Activated CD4-positive, alpha-beta T cell treated with anti-CD3 and anti-CD28 coated beads for 24 hours (primary cell): ENCODE measurements at places on chromosomes 5 and 9.

- DNase-seq = no peak
Measured at GRCh38 chr9:76463211-76463610, 4.2 kb downstream of the GCNT1 start.

DNA sequence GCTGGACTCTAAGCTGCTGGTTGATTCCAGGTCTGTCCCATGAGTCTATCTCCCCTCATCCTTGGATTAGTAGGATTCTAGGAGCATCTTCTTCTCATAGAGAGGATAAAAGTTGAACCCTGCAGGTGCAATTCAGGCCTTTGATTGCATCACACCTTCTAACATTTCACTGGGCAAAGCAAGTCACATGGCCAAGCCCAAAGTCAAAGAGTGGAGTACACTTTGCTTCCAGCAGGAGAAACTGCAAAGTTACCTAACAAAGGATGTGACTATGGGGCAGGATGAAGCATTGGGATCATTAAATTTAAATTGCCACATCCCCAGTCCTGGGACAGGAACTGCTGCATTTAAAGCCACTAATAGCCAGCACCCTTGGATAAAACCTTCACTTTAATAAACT, 51.0 kb upstream of the EGFLAM start:
- no peak for DNase-seq

DNA sequence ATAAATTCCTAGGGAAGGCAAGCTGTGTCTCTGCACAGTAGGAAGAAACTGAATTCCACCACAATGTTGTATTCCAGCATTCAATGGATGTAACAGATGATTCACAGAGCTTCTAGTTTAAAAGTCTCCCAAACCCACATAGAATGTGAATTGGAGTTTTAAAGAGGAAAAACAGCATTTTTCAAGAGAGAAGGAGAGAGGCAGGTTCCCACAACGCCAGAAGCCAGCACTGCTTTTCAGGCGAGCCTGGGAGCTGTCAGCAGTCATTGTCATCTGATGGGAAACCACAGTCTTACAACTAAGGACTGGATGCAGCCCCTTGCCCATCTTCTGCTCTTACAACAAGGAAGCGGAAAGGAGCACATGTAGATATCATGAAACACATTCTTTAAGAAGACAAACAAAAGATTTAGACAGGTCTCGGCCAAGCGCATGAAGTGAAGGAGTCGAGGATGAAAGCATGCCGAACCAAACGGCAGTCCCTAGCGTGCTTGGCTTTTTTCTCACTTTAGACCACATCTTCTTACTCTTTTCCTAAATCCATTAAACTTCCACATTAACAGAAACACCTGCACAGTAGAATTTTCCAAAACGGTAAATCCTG, 638 bp downstream of the DIRAS2 start:
- no peak for DNase-seq

DNA sequence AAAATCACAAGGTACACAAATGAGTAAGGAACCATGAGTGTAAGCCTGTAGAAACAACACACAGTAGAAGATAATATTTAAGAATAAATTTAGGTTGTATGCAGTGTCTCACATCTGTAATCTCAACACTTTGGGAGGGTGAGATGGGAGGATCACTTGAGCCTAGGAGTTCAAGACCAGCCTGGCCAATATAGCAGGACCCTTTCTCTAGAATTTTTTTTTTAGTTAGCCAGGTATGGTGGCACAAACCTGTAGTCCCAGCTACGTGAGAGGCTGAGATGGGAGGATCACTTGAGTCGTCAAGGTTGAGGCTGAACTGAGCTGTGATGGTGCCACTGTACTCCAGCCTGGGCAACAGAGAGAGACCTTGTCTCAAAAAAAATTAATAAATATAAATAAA, 401.2 kb upstream of the RORB start:
- no peak for DNase-seq

DNA sequence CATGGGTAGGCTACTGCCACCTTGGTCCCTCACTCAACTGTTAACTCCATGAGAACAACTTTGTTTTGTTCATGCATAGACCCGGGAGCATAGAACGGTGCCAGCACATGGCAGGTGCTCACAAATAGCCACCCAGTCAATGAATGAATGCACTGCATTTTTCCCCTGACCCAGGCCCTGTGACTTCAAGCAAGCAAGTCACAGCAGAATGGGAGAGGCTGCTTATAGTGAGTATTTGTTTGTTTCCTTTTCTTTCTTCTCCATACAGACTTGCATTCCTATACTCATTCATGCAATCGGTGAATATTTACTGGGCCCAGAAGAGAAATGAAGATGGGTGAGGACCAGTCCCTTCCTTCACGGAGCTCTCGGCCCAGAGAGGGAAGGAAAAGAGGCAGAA, 62.0 kb downstream of the SHB start:
- no peak for DNase-seq

- no peak for DNase-seq
Measured at GRCh38 chr5:136802383-136802782, 437.0 kb upstream of the TRPC7 start.

GRCh38 chr9:26131886-26132285, 453.6 kb upstream of the TUSC1 start:
- DNase-seq = no peak

DNA sequence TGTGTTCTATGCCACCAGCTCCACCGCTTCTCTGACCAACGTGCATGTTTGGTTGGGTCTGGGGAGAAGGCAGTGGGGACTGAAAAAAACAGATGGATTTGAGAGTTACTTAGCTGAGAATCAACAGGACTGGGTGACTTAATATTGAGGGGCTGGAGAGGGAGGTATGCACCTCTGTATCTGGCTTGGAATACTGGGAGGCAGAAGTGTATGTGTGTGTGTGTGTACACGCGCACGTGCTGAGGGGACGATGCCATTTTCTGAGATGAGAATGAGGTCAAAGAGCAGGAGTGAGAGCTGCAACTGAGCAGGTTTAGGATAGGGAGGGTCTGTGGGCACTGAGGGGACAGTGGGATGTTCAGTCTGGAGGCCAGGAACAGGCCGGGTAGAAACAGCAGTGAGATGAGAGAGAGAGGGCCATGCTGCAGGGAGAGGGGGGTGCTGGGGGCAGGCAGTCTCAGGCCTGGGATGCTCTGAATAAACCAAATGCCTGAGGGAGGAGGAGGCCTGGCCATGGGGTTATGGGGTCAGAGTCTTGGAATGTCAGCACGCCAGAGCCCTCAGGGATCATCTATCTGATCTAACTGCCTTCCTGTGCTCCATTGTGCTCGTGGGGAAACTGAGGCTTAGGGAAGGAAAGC, 14.0 kb downstream of the PDGFRB start:
- DNase-seq = no peak
